Activated CD4-positive, CD25-positive, alpha-beta regulatory T cell treated with anti-CD3 and anti-CD28 coated beads, Interleukin-2, amount 50 U/mL, for 16 hours (primary cell): ENCODE measurements at places on chromosomes 11 and 22.

DNA sequence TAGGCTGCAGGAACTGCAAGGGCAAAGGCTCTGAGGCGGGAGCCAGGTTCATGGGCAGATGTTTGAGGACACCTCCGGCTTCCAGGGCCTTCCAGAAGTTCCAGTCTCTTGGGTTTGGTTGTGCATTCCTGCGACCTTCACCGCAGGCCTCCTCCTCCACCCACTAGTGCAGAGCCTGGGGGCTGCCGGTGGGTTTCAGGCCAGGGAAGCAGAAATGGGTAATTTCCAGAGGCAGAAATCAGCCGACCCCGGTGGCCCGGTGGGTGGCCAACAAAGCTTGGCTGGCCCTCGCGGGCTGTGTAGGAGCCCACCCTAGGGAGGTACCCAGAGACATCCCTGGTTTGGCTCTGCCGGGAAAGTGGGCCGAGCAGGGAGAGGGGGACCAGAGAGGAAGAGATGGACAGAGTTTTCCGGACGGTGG is 417 bp upstream of the PHETA2 start:
- no peak for DNase-seq

- DNase-seq: no peak
Observed at GRCh38 chr11:109135627-109136026, 286.4 kb upstream of the C11orf87 start.

- DNase-seq: no peak
Observed at GRCh38 chr11:110984147-110984546, 261.4 kb upstream of the POU2AF2 start.

DNA sequence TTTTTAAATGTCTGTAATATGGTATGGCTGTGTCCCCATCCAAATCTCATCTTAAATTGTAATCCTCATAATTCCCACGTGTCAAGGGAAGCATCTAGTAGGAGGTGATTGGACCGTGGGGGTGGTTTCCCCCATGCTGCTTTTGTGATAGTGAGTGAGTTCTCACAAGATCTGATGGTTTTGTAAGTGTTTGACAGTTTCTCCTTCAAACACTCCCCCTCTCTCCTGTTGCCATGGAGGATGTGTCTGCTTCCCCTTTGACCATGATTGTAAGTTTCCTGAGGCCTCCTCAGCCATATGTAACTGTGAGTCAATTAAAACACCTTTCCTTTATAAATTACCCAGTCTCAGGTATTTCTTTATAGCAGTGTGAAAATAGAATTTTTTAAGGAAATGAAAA is 31.1 kb upstream of the CD44 start:
- DNase-seq: no peak

DNA sequence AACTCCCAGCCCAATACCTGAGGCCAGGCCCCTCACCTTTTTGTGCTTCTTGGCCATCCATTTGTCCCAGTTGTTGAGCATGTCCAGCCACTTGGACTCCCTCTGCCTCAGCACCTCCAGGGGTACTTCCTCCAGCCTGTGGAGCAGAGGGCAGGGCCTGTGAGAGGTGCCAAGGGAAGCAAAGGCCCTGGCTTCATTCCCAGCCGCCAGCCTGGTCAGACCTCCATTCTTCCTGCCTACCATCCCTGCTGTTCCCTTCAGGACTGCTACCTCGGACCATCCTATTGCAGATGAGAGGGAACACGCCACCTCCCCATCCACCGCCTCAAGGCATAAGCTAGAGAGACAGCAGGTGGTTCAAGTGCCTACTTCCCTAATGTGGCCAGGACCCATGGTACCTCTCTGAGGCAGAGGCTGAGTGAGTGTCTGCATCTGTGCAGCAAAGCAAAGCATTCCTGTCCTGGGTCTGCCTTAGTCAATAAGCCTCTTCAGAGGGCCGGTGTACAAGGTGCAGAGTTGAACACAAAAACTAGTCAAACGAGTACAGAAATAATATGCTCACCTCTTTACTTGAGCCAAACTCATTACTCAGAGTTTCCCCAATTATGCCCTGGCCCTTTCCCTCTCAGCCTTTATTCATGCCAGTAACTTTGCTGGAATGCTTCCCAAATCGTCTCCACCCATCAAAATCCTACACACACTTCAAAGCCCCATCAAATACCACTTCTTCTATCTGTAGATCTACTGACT is 15.4 kb upstream of the CASTOR1 start:
- DNase-seq: no peak

- no peak for DNase-seq
Observed at GRCh38 chr11:110112457-110112856, 19.3 kb downstream of the ZC3H12C start.

GRCh38 chr11:17590463-17590862 is 43.4 kb downstream of the OTOG start:
- DNase-seq: no peak
